ENCODE measurements at places on chromosomes 2 and 18. TPM values are rescaled to one million over a fixed set of nuclear protein-coding genes. Genes with fewer than 3 reads are reported as not detected.

GRCh38 chr2:112793449-112793978 lies 9.2 kb upstream of the IL1A start:
- peak overlapping the region; percentile 13 for H3K4me3 ChIP-seq
- peak overlapping the region; percentile 99 for H3K27ac ChIP-seq
- no peaks in the 10 kb centered on the region for H3K36me3 ChIP-seq
- peaks cover 51% of the 10 kb centered on the region for H3K4me1 ChIP-seq
- no peaks in the 10 kb centered on the region for H3K27me3 ChIP-seq

DNA sequence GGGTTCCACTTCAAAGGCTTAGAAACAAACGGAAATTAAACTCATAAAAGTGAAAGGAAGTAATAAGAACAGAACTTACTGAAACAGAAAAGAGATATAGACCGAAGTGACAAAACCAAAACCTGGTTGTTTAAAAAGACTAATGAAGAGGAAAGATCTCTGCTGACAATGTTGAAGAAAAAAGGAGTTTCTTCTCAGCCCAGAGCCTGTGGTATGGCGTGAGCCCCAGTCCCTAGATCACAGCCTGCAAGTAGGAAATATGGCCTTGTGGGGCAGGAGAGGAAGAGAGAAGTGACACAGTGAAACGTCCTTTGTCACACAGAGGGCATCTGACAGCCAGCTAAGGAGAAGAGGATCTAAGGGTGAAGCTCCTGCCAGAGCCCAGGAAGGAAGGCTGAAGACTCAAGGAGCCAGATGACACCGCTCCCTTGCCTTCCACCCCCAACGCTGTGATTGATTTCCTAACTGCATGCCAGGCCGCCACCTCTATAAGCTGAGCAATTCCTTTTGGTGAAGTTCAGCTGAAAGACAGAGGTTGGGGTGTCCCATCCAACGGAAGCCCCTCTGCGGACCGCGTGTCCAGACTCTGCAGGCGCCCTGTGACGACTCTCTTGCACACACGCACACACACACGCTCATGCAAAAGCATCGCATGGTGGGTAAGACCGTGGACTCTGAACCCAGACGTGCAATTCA lies 141.1 kb downstream of the HDAC4 start:
- no peak overlapping the region for H3K4me3 ChIP-seq
- no peak for DNase-seq

GRCh38 chr18:33735428-33735827 lies 157.4 kb downstream of the ASXL3 start:
- H3K4me1 ChIP-seq, result no peaks in the 10 kb centered on the region
- no peak for DNase-seq
- H3K4me3 ChIP-seq, result no peak overlapping the region
- no peak overlapping the region for H3K27ac ChIP-seq

DNA sequence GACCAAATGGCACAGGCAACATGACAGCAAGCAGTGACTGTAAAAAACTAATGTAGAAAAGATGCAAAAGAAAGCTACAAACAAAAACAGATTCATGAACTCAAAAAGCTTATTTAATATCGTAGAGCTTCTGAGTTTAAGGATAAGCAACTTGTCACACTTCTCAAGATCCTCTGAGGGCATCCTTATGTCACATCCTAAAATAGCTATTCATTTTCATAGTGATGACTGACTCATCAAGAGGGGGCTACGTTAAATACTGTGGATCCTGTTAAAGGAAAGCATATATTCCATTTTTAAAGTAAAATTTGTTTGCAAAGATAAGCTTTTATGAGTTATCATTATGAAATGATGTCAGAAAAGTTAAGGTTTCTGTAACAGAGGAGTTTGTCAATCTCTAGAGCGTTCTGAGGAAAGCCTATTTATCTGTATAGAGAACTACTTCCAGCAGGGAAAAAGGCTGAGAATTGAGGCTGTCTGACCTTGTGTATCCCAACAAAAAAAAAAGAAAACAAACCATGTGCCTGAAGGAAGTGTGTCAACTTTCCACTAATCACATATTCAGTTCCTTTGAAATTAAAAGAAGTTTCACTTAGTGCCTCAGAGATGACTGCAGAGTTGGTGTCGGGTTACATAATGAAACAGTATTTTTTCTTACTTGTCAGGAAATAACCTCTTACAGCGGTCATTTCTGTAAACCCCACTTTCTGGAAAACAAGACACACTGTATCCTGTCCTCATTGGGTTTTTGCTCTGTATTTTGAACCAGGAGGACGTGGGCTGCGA lies 115.5 kb downstream of the ESCO1 start:
- no peaks in the 10 kb centered on the region for H3K36me3 ChIP-seq
- H3K4me3 ChIP-seq, result no peak overlapping the region
- no peak overlapping the region for H3K27ac ChIP-seq
- H3K4me1 ChIP-seq, result peaks cover 7% of the 10 kb centered on the region
- H3K27me3 ChIP-seq, result no peaks in the 10 kb centered on the region

GRCh38 chr2:177633111-177633510 lies 240.5 kb downstream of the AGPS start:
- H3K27ac ChIP-seq, result no peak overlapping the region
- H3K4me1 ChIP-seq, result no peaks in the 10 kb centered on the region
- H3K27me3 ChIP-seq, result 0 out of 2 replicates have a peak, but pooled peaks cover 5% of the 10 kb centered on the region
- DNase-seq, result peak; percentile 53

DNA sequence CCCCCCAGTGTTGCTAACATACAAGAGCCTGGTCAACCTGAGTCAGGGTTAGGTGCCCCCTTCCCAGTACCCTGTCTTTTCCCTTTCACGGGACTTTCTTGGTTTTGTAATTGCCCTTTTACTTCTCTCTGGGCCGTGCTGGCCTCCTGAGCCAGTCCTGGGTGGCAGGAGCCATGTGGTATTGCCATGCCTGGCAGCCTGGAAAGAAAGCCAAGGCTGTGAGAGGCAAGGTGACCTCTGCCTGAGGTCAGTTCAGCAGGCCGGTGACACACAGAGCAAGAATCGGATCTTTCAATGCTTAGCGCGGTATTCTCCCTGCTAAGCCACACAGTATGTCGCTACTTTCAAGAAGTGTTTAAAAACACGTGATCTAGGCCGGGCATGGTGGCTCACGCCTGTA lies 52.3 kb downstream of the C18orf63 start:
- DNase-seq, result no peak
- H3K4me3 ChIP-seq, result no peak overlapping the region
- H3K27me3 ChIP-seq, result peaks cover 74% of the 10 kb centered on the region
- H3K27ac ChIP-seq, result no peak overlapping the region
- no peaks in the 10 kb centered on the region for H3K4me1 ChIP-seq

- H3K4me1 ChIP-seq, result no peaks in the 10 kb centered on the region
- no peak for DNase-seq
- H3K36me3 ChIP-seq, result no peaks in the 10 kb centered on the region
- no peaks in the 10 kb centered on the region for H3K27me3 ChIP-seq
Observed at GRCh38 chr18:80065705-80066104, 31.5 kb downstream of the RBFA start.

- no peaks in the 10 kb centered on the region for H3K36me3 ChIP-seq
- no peak overlapping the region for H3K4me3 ChIP-seq
- H3K27ac ChIP-seq, result no peak overlapping the region
- no peaks in the 10 kb centered on the region for H3K27me3 ChIP-seq
- no peak for DNase-seq
- H3K4me1 ChIP-seq, result no peaks in the 10 kb centered on the region
Observed at GRCh38 chr2:241417626-241418025, 61.5 kb downstream of the FARP2 start.

Gene SERPINB4
- not detected for total RNA-seq

Gene TAF4B
- 2.8 TPM for total RNA-seq
